ENCODE measurements at places on chromosomes 1 and 21.

GRCh38 chr1:46218443-46218842 lies 15.3 kb downstream of the LURAP1 start:
- DNase-seq, result no peak

DNA sequence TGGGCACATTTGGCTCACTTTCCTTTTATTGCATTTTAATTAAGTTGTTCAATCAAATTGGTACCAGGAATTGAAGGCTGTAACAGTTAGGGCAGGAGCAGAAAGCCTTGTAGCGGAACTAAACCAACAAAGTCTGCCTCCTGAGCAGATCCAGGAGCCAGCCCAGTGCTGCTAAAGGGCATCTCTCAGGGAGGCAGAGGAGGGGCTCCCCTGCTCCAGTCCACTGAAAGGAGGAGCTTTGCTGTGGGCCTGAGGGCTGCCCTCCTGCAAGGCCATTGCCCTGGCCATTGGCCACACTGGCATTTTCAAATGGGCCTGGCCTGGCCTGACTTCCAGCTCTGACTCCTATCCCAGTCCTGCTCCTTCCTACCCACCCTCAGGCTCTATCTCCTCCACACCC lies 3.7 kb upstream of the TRABD2B start:
- no peak for DNase-seq

- DNase-seq, result no peak
Observed at GRCh38 chr1:92840600-92840999, 8.8 kb downstream of the RPL5 start.

- DNase-seq, result no peak
Observed at GRCh38 chr1:54157401-54157800, 4.6 kb upstream of the CDCP2 start.

- no peak for DNase-seq
Observed at GRCh38 chr1:77976433-77977076, 2.3 kb downstream of the FUBP1 start.

DNA sequence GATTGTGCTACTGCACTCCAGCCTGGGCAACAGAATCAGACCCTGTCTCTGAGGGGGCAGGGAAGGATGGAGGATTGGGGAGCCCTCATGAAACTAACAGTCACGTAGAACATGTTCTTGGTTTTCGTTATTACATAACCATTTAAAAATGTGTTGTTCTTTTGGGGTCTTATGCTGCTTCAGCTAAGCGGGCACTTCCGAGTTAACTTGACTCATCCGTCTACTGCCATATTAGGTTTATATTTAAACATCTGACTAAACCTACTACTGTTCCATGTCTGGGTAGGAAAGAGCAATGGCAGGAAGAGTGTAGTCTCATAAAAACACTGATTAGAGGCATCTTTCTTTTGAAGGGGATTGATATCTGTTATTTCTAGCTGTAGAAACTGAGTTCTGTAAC lies 59.5 kb upstream of the BMP8A start:
- DNase-seq, result no peak

- DNase-seq, result no peak
Observed at GRCh38 chr1:218412171-218412570, 67.0 kb downstream of the TGFB2 start.

GRCh38 chr1:57204091-57204490 lies 219.8 kb downstream of the DAB1 start:
- DNase-seq, result no peak

GRCh38 chr1:119873135-119874015 lies 22.9 kb downstream of the ADAM30 start:
- no peak for DNase-seq

DNA sequence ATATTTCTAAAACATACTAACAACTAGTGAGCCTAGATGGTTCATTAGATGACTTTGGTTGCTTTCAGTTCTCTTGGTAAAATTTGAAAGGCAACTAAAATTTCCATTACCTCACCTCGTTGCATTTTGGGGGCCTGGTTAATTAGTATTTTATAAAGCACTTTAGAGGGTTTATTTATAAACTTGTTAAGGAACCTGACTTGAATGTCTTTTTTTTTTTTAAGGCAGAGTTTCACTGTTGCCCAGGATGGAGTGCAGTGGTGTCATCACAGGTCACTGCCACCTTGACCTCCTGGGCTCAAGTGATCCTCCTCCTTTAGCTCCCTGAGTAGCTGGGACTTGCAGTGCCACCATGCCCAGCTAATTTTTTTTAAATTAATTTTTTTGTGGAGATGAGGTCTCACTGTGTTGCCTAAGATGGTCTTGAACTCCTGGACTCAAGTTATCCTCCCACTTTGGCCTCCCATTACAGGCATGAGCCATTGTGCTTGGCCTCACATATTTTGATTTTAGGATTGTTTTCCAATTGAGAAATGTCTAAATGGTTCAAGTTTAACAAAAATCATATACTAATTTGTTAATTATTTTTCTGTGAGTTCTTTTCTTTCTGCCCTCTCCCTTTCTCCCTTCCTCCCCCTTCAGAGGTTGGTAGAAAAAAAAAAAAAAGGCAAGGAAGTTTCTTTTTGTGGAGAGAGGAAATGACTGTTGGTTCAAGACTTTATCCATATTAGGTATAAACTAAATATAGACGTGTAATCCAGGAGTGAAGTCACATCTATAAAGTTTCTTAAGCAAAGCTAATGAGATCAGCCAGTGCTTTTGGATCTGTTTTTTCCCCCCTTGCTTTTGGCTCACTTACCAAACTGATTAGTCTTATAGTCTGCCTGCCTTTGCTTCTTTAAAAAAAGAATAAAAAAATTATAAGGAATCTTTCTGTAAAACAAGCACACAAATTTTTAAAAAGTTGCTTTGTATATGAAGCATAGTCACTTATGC lies 24.7 kb downstream of the CLIC4 start:
- DNase-seq, result no peak

GRCh38 chr1:36471830-36472641 lies 7.9 kb upstream of the MRPS15 start:
- DNase-seq, result no peak

- DNase-seq, result no peak
Observed at GRCh38 chr21:28636752-28637691, 355.7 kb downstream of the LTN1 start.

GRCh38 chr1:74162333-74162732 lies 35.6 kb downstream of the LRRIQ3 start:
- DNase-seq, result no peak

GRCh38 chr21:44269090-44269489 lies 7.4 kb upstream of the DNMT3L start:
- no peak for DNase-seq

GRCh38 chr1:12433323-12434053 lies 184.5 kb downstream of the DHRS3 start:
- no peak for DNase-seq

GRCh38 chr1:247295746-247296145 lies 35.9 kb downstream of the ZNF496 start:
- DNase-seq, result no peak

GRCh38 chr1:156795787-156796186 lies 20.9 kb downstream of the SH2D2A start:
- peak; percentile 55 for DNase-seq

DNA sequence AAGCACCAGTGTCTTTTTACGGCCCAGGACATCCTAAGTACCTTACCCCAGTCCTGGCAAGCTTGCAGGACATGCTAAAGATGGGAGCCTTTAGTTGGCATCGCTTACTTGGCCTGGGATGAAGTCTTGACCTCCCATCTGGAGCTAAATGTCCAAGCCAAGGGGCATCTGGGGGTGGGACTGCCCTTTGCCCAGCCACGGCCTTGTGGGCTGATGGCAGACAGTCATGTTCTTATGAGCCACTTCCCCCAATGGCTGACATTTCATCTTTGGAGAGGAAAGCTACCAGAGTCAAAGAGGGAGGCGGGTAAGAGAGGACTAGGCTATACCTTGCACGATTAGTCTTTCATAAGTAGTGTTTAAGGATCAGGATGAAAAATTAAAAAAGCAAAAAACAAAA lies 32.2 kb downstream of the OPTC start:
- no peak for DNase-seq

GRCh38 chr1:61844006-61844405 lies 101.7 kb downstream of the PATJ start:
- DNase-seq, result no peak

DNA sequence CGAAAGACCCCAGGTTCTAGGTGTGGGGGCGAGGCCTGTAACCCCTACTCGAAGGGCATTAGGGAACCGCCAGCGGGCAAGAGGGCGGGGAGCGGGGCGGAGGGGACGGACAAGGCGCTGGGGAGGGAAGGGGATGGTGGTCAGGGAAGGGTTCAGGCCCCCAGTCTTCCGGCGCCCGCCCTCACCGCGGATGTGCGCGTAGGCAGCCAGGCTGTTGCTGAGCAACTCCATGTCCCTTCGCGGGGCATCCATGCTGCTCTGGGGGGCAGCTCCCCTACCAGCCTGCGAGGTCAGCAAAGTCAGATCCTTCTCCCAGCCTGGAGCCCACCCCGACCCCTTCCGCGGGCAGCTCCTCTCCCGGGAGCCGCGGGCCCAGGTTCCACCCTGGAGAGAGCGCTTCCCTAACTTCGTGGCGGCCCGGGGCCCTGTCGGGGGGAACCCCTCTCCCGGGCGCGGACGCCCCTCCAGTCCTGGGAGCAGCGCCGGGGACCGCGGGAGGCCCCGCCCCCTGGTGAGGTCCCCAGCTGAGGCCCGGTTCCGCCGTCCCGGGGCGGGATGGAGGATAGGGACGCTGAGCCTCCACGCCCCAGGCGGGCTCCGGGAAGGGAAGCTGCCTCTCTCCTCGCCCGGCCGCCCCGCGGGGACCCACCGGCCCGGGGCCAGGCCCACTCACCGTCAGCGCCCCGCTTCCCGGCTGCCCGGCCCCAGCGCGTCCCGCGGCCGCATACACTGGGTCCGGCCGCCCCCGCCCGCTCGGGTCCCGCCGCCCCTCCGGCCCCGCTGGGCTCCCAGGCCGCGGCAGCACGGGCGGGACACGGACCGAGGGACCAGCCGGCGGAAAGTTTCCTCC lies 434 bp downstream of the EVA1B start:
- DNase-seq, result no peak

- DNase-seq, result no peak
Observed at GRCh38 chr1:174200746-174201145, 41.4 kb downstream of the RABGAP1L start.

GRCh38 chr1:60567256-60567655 lies 493.7 kb upstream of the C1orf87 start:
- DNase-seq, result no peak

GRCh38 chr1:184940694-184941409 lies 33.5 kb downstream of the NIBAN1 start:
- no peak for DNase-seq

DNA sequence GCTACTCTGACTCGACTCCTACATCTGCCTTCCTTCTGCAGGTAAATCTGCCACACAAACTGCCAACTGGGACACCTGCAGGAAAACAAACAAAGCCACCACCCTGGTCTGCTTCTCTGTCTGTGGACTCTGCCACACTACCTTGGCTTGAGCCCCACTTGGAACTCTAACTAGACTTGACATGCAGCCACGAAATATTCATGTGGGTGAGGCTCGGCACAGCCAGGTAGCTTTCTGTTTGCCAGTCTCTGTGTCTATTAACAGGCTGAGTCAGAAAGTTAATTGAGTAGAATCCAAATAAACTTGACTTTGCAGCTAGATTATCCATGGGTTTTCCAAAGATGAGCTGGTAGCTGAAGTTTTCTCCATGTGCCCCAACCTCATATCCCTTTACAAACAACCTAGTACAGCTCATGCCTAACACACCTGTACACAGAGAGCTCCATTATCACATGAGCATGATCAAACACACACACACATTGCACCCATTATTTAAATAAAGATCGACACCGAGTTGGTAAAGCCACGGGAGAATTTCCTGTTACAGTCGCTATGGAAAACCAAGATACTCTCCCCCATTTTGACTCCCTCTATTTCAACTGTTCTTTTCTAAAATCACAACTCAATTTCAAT lies 808 bp downstream of the C1orf116 start:
- no peak for DNase-seq

- DNase-seq, result no peak
Observed at GRCh38 chr1:177586429-177586828, 383.4 kb downstream of the SEC16B start.

DNA sequence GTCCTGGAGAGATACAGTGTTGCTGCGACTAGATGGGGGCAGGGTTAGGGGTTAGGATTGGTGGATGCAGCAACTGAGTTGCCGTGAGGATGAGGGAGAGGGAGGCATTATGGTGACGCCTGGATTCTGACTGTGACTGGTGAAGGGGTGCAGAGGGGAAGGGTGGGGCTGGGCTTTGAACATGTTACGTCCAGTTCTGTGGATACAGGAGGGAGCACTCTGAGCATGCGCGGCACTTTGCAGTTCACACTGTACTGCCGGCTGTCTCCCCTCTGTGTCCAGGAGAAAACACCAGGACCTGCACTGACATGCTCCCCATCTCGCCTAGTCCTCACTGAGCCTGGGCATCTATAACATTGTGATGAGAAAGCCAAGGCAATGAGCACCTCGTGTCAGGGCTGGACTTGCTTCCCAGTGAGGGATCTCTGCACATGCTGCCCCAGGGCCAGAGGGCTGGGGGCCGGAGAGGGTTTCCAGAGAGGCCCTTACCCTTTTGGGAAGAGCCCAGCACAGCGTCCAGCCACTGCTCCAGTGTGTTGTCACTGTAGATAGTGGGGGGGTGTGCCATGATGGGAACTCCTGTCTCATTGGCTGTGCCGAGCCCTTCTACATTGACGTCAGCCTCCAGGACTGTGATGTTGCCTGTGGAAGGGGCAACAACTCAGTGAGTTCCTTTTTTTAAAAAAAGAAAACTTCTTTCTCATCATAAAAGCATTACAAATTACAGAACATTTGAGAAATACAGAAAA lies 7.6 kb downstream of the FAM151A start:
- DNase-seq, result no peak

- DNase-seq, result no peak
Observed at GRCh38 chr1:204426035-204426436, 14.4 kb upstream of the PPP1R15B start.

- no peak for DNase-seq
Observed at GRCh38 chr1:17404820-17405219, 32.8 kb downstream of the PADI6 start.

DNA sequence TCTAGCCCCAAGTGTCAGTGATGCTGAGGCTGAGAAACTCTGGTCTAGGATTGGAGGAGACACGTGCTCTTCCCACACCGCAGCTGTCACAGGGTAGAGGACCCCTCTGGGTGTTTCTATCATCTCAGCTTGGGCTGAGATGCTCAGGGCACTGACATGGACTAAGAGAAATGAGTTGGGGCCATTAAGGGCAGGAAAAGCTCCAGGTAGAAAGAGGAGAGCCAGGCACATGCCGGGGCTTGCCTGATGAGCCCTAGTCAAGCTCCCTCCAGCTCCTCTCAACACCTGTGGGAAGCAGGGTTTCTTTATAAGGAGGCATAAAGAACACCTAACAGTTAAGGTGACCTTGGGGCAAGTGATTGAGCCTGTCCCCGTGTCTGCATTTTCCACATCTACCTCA lies 17.3 kb downstream of the ABCA4 start:
- DNase-seq, result no peak

GRCh38 chr1:42420911-42421585 lies 34.8 kb downstream of the ZMYND12 start:
- DNase-seq, result peak; percentile 57

GRCh38 chr1:234712891-234713305 lies 102.9 kb upstream of the IRF2BP2 start:
- no peak for DNase-seq

DNA sequence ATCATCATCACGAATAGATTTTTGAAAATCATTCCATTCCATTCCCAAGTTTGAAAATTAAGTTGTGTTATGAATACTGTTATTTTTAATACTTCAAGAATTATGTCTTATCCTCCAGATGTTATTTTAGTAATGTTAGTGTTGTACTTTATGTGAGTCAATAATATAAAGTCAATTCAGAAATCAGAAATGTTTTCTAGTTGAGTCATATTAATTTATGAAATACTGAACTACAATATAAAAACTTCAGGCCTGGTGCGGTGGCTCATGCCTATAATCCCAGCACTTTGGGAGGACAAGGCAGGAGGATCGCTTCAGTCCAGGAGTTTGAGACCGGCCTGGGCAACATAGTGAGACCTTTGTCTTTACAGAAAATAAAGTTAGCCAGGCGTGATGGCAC lies 38.4 kb upstream of the GPR25 start:
- DNase-seq, result no peak

Measured in occipital lobe (tissue), 3 donors.